ENCODE measurements at places on chromosomes 11 and 22.
A peak's percentile ranks its signal among the peaks of the same experiment; 100 is the strongest.

GRCh38 chr22:19523240-19524169 lies 705 bp downstream of the CLDN5 start:
- DNase-seq, result no peak

GRCh38 chr11:64856382-64857227 lies 12.2 kb upstream of the CDC42BPG start:
- peak; percentile 64 for DNase-seq

GRCh38 chr11:75326439-75326810 lies 25.0 kb downstream of the ARRB1 start:
- no peak for DNase-seq

DNA sequence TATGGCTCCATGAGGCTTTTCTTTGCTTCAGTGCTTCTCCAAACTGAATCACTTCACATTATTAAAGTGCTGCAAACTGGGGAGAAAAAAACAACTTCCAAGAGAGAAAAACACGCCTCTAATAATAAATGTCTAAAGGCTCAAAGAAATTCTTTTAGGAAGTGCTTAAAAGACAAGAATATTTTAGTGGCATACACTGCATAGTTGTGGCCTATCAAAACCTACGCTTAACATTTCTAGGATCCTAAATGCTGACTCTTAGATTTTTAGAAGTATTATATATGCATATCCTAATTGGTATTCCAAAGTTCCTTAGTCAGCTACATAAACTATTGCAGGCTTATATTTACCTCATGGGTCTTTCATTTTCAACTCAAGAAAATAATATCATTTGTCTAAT lies 879.0 kb upstream of the CCDC90B start:
- no peak for DNase-seq

DNA sequence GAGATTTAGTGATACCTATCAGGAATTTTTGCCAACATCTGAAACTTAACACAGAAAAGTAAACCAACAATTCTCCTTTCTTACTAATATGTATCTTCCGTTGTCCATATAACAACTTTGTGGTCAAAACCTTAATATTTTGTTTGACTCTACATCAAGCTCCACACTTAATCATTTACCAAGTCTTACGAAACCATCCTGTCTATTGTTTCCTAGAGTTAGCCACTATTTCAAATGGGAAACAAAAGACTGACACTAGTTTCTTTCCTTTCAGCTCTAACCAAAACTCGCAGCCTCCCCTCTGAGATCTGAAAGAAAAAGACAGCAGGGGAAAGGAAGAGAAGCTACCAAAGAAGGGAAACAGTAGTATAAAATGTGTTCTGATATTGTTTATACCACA lies 26.5 kb upstream of the PRDM10 start:
- no peak for DNase-seq

GRCh38 chr11:2216400-2217064 lies 44.9 kb upstream of the TH start:
- DNase-seq, result no peak

GRCh38 chr11:129779342-129779741 lies 36.3 kb upstream of the TMEM45B start:
- DNase-seq, result no peak

DNA sequence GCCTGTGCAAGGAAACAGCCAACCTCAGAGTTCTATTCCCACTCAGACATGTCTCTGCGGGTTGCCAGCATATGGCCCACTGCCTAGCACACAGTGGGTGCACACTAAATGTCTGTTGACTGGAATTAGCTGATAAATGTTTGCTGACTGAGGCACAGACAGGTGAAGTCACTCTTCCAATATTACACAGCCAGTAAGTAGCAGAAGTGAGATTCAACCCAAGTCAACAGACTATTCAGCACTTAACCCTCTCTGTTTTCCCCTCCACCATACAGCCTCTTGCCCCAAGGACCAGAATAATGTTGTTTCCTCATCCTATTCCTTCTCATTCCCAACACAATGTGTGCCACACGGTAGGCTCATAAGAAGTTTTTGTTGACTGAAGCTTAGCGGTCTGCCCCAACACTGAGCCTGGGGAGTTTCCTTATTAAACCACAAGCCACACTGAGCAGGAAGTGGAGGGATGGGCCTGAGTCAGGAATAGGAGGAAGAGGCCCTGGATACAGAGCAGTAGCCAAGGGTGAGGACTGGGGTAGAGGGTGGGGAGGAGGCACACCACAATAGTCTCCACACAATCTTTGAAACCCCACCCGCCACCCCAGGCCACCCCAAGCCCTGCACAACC lies 15.7 kb upstream of the IL10RA start:
- no peak for DNase-seq

GRCh38 chr11:71334191-71334590 lies 81.8 kb upstream of the SHANK2 start:
- no peak for DNase-seq

DNA sequence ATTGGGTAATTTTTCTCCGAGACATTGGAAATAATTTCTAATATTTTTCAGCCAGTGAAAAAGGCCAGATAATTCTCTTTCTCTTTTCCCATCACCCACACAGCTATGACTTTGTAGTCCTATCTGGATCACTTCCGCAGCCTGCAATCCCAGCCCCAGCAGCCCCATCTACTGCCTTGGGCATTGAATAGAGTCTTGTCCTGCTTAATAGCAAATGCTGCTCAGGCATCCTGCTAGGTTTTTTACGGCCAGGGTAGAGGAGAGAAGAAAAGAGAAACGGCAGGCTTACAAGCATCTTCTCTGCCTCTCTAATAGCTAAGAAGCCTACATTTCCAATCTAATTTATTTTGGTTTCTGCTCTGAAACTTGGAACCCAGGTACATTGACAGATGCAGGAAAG lies 154.3 kb upstream of the B3GAT1 start:
- DNase-seq, result no peak

DNA sequence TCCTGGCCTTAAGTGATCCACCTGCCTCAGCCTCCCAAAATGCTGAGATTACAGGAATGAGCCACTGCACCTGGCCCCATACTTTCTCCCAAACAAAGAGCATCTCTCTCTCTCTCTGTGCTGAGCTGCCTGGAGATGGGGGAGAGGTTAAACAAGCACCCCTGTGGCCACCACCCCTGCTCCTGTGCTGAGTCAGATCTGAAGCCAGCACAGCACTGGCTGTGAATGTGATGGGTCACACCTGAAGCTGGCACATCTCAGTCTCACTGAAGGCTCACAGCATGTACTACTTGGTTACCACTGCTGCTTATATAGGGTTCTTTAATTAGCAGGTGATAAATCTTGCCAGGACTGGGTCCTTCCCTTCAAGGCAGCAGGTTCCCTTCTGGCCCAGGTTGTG lies 10.8 kb upstream of the WEE1 start:
- DNase-seq, result no peak

- DNase-seq, result no peak
Observed at GRCh38 chr11:86737737-86738136, 62.6 kb upstream of the PRSS23 start.

DNA sequence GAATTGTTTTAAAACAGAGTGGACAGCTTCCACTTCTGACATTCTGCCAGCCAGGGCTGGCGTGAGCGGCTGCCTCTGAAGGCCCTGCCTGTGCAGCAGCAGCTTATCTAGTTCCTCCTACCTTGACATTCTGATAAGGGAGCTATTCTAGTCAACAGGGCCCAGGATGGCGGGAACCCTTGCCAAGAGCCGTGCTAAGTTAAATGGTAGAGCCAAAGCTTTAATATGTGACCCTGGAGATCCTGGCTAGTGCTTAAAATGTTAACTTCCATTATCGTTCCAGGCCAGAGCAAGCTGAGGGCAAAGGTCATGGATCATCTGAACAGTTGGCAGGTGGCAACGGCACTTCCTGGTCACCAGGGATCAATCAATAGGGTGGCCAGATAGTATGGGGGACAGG lies 3.5 kb downstream of the KCNJ5 start:
- DNase-seq, result no peak

- no peak for DNase-seq
Observed at GRCh38 chr11:59151761-59152160, 9.1 kb downstream of the FAM111A start.

DNA sequence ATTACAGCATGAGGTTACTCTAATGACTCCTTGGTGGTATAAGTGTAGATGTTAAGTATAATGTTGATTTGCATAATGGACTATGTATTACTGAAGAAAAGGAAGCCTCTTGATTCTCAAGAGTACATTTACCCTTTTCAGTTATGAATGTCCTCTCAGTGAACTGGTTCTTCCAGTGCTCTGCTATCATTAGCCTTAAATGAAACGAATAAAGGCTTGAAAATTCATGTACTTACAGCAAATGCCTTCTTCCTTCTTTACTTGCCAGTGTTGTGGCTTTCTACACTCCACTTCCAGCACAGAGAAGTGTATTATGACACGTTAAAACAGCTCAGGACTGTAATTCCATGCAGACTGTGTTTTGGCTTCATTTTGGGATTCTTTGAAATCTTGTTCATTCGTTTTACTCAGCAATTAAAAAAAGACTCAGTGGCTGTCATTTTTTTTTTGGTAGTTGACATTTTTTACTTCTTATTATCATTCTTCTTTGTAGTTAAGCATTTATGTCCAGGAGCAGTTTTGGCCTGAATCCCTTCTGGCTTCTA lies 96.9 kb downstream of the MTMR3 start:
- DNase-seq, result no peak

DNA sequence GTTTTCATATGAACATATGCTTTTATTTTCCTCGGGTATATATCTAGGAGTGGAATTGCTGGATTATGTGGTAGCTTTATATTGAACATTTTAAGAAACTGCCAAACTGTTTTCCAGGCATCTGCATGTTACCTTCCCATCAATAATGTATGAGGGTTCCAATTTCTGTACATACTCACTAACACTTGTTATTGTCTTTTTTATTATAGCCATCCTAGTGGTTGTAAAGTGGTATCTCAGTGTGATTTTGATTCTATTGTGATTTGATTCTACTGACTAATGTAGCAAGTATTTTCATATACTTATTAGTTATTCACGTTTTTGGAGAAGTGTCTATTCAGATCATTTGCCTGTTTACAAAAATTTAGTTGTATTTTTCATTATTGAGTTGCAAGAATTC lies 2.0 kb downstream of the ANO5 start:
- no peak for DNase-seq

GRCh38 chr11:17263769-17264168 lies 12.8 kb upstream of the NUCB2 start:
- no peak for DNase-seq

DNA sequence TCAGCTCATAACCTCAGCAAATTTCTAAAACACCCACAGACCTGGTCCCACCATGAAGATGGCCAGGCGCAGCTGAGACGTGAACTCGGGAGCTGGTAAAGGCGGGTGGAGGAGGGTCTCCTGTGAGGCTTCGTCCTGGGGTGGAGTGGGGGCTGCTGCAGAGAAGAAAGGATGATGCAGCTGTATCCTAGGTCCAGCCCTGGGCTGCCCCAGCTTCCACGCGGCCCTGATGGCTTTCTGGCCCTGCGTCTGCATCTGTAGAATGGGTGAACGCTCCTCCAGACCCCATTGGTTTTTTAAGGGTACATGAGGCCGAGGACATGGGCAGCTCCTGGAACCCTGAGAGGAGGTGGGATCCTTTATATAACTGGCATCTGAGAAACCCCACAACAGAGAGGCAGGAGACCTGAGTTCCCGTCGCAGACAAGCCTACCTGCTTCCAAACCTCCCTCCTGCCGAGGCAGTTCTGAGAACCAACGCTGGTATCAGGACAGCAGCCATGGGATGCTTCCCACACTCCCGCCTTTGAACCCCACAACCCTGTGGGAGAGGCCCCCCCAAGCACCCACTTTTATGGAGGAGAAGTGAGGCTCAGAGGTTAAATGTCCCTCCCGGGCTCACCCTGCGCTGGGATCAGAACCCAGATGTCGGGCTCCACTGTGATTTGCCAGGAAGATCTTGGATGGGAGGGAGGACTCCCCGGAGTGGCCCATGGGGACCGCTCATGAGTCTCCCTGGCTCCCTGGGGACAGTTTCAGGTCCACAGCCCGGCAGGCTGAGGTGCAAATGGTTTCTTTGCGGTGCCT lies 55.2 kb upstream of the FGF3 start:
- no peak for DNase-seq

DNA sequence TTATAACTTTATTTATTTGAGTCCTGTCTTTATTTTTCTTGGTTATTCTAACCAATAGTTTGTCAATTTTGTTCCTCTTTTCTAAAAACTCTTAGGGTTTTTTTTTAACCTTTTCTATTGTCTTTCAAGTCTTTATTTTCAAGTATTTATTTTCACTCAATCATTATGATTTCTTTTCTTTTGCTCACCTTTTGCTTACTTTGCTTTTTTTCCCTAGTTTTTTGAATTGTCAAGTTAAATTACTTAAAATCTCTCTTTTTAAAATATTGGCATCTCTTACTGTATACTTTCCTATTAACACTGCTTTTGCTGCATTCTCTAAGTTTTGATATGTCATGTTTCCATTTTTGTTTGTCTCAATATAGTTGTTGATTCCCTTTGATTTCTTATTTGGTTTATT lies 396.8 kb upstream of the CCDC179 start:
- no peak for DNase-seq

- no peak for DNase-seq
Observed at GRCh38 chr11:2194877-2195755, 23.5 kb upstream of the TH start.

DNA sequence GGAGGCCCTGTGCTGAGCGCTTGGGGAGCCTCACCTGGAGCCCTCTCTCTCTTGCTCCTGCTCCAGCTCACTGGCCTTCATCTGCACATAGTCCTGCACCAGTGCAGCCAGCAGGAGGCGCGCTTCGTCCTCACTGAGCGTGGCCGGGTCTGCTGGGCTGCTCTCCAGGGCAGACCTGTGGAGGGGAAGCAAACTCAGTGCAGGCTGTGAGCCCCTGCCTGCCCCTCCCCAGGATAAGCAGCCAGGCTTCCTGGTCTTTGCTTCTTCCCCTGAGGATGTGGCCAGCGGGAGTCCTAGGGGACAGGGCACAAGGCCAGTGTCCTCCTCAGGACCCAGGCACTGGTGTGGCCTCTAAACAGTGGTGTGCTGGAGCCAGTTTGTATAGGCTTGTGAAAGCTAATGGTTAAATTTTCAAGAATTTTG lies 2.2 kb downstream of the CALCA start:
- peak; percentile 55 for DNase-seq

All from stimulated activated CD4-positive, alpha-beta T cell treated with anti-CD3 and anti-CD28 coated beads, Interleukin-15, amount 100 ng/mL, for 48 hours (primary cell).